ENCODE measurements at places on chromosomes 3 and 15.

- DNase-seq: no peak
Observed at GRCh38 chr3:89577637-89578530, 470.5 kb downstream of the EPHA3 start.

GRCh38 chr3:82143661-82144412 is 382.4 kb upstream of the GBE1 start:
- DNase-seq: no peak

DNA sequence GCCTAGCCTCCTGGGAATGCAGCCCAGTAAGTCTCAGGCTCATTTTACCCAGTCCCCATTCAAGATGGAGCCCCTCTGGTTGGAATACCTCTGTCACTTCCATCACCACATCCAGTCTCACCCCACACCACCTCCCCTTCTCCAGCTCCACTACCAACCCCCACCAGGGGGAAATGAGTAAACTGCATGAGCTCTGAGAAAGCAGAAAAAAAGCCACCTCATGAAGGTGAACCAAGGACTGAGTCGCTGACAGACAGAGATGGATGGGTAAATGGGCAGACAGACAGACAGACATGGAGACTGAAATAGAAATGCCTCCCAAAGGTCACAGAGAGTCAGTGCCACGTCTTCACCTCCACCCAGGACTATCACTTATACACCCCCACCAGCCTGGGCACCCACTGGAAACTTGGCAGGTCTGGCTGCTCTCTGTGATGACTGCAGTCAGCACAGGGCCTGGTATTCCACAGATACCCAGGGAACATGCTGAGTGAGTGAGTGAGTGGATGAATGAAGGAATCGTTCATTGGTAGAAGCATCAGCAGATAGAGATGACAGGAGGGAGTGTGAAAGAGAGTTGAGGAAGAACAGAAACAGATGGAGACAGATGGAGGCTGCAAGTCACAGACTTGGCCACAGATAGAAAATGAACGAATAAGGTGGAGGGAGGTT is 4.9 kb upstream of the LOXL1 start:
- DNase-seq: no peak

GRCh38 chr15:57503051-57503702 is 88.5 kb upstream of the MYZAP start:
- DNase-seq: no peak

- no peak for DNase-seq
Observed at GRCh38 chr3:141677701-141678100, 60.4 kb upstream of the RNF7 start.

DNA sequence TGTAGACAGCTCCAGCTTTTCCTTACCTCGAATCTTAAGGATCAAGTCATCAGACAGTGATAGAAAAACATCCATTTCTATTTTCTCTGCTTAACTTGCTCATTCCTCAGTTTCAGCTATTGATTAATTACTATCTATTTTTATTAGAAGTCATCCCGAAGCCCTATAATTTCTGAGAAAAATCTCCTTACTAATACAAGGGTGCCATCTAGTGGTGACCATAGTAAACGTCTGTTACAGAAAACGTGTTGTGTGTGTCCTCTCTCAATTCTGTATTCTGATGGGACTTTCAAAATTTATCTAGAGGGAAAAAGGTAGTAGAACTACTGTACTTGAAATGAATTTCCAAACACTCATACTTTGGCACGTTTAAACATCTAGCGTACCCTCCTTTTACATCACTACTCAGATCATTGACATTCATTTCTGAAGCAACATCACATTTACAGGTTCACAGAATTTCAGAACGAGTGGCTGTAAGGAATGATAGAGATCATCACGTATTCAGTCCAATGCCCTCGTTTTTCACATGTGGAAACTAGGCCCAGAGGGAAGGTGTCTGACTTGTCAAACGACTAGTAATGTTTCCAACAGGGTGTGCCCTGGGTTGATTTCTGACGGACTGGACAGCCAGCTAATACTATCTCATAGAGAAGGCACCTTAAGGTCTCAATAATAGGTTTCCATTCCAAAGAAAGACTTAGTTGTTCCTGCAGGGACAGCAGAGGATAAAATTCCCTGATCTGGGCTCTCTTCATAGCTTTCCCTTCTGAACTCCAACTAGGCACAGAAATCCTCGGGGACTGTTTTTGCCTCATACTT is 25.6 kb downstream of the HACD2 start:
- peak; percentile 29 for DNase-seq

GRCh38 chr3:70358978-70359580 is 46.6 kb upstream of the MDFIC2 start:
- no peak for DNase-seq

DNA sequence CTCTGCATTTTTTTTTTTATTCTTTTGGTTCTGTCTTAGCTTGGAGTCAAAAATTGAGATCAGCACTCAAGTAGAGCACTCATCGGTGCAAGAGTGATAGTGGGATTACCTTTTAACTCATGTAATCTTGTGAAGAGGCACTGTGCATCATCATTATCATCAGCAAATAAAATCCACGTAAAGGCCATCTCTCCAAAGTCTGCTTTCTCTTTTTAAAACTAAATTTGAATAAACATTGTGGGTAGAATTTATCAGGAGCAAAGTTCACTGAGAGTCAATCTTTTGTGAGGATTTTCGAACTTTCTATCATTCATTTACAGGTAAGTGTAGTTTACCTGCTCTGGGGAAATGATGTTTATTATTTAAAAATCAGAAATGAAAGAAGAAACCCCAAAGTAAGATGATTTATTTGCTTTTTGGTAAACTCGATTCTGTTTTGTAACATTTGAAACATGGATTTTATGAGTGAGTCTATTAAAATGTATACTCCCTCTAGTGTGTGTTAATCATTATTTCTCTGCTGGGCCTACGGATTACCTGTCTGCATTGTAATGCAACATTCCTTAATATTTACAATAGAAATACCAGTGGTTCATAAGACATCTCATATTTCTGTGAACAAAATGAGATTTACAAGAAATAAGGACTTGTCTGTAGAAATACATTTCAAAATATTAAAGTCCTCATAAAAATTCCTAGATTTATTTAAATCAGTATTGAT is 327.7 kb upstream of the NAALADL2 start:
- DNase-seq: no peak

DNA sequence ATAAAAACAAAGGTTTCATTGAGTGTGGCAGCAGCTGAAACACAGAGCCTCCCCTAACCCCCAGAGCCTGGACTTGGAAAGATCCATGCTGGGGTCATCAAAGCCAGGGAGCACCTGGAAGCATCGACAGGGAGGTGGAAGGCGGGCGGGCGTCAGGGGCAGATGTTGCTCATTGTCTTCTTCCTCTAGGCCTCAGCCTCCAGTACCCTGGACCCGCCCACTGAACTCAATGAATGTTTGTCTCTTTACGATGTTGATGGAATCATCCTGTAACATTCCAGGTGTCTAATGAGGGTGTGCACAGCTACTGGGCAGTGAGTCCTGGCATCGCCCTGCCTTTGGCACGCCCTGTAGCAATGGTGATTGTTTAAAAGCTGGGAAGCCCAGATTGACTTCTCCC is 9.8 kb downstream of the GP5 start:
- no peak for DNase-seq

GRCh38 chr3:134361162-134361835 is 12.9 kb downstream of the AMOTL2 start:
- no peak for DNase-seq

DNA sequence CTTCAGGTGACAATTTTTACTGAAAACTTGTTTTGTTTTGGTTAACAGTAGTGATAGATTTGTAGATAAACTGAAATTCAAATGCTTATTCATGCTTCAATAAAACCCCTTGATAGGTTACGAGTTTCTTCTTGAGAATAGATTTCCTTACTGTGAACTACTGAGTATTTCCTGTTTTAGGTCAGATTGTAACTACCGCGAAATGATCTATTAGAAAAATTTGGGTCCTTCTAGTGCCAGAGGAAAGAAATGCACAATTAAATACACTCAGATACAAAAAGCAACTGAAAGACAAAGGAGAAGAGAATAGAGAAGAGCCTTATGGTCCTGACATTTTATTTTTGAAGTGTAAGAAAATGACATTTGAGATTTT is 251.7 kb upstream of the TBL1XR1 start:
- DNase-seq: no peak

- DNase-seq: no peak
Observed at GRCh38 chr3:60886518-60886917, 364.7 kb downstream of the FHIT start.

DNA sequence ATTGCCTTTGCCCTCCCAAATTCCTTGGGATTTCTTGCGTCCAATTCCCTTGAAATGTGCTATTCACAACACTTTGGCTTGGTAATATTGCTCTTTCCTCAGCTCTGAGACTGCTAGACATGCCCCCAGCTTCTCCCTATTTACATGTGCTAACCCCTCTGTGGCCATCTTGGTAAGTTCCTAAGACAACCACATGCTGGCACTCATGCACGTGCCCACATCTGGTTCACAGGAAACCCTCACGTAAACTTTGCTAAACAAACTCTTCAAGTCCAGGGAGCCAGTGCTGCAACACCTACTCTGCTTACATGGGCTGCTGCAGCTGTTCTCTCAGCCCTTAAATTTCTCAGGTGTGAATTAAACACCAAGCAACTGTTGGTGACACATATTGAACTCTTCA is 121.8 kb downstream of the ADAMTSL3 start:
- DNase-seq: no peak

DNA sequence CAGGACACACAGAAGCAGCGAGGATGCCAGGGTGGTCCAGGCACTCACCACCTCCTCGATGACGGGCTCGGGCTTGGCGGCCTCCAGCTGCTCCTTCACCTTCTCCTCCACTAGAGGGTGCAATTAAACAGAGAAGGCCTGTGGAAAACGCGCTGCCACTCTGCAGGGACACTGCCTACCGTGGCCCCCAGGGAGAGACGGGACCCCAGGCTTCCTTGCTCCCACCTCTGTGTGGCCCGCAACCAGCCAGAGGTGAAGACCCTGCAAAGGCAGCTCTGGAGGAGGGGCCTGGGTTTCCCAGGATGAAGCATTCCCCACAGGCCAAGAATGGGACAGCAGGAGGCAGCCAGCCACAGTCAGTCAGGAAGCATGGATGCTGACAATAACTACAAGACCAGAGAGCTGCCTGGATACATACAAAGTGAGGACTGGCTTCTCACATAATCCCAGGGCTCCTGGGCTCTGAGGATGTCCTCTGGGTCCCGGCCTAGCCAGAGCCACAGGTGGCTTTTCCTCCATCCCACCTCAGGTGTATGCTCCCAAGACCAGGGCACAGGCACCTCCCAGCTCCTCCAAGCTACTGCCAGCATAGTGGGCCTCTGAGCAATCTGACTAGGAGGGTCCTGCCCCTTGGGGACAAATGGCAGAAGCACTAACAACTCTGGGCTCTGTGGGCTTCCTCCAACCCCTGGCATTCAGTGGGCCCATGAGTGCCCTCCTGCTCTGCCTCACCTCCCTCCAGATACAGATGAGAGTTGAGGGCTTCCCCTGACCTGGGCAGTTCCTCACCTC is 46.2 kb downstream of the PTH1R start:
- DNase-seq: peak; percentile 42

DNA sequence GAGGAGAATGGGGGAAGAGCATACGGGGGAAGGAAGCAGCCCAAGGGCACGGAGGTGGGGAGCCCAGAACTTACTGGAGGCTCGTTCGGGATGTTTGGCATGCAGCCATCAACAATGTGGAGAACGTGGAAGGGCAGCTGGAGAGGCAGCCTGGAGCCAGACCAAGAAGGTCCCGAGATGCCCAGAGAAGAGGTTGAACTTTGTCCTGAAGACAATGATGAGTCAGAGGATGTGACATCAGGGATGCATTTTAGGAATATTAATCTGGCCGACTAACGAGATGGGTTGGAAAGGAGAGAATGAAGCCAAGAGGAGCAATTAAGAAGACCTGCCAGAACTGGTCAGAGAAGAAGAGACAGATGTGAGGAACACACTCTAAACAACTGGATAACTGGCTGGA is 98.2 kb downstream of the SRGAP3 start:
- no peak for DNase-seq

DNA sequence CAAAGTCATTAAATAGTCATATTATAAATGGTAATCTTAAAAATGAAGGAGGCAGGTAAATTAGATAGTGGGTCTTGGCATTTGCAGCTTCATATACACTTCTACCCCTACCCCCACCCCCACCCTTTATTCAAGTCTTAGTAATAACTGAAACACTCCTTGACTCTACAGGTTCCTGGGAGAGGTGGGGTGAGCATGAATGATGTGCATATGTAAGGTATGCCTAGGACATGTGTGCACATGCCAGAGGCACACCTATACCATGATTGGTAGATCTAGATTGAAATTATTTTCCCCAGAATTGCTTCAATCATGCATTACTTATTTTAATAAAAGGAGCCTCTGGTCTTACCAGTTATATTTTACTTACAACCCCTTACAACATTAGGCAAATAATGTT is 40.1 kb upstream of the PDCD6IP start:
- no peak for DNase-seq

DNA sequence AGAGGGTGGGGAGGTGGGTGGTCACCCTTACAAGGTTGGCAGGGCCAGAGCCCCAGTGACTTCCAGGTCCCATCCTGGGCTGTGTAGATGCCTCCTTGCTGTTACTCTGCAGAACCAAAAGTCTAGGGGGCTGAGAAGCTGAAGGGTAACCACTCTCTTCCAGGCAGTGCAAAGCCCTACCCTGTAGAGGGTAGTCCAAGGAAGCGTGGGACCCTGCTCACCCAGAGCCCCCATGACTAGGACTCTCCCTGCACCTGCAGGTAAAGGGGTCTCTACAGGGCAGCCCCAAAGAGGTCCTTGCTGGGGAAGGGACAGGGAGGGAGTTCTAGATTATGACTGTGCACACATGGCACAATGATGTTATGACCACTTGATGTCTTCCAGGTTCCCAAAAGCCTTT is 14.2 kb downstream of the GHRL start:
- DNase-seq: no peak

GRCh38 chr3:194908496-194908895 is 222.8 kb downstream of the FAM43A start:
- no peak for DNase-seq

- no peak for DNase-seq
Observed at GRCh38 chr15:77716632-77717332, 84.1 kb upstream of the LINGO1 start.

- no peak for DNase-seq
Observed at GRCh38 chr15:69692342-69692741, 239.7 kb downstream of the RPLP1 start.

DNA sequence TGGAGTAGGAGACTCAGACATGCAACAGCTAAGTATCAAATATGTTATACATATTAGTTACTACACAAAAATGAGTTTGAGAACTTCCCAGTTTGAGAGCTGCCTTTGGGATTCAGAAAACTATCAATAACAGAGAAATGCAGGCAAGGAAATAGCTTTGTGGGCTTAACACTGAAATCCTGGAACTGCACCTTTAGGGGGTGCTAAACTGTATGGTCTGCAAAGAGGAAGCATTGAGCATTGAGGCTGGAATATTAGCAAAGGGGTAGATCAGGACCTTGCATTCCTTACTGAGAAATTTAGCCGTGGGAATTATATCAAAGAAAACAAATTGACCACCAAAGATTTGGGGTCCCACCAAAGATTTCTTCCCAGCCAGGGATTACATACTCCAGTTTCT is 580.0 kb downstream of the ZNF385D start:
- no peak for DNase-seq

Measured in stimulated activated CD4-positive, alpha-beta T cell treated with anti-CD3 and anti-CD28 coated beads, Interleukin-4, amount 100 ng/mL, for 24 hours (primary cell).